Central memory CD8-positive, alpha-beta T cell (primary cell): ENCODE measurements at places on chromosomes 13 and 19.

- DNase-seq = no peak
These were observed 733 bp upstream of the CD320 start for GRCh38 chr19:8308891-8309291.

DNA sequence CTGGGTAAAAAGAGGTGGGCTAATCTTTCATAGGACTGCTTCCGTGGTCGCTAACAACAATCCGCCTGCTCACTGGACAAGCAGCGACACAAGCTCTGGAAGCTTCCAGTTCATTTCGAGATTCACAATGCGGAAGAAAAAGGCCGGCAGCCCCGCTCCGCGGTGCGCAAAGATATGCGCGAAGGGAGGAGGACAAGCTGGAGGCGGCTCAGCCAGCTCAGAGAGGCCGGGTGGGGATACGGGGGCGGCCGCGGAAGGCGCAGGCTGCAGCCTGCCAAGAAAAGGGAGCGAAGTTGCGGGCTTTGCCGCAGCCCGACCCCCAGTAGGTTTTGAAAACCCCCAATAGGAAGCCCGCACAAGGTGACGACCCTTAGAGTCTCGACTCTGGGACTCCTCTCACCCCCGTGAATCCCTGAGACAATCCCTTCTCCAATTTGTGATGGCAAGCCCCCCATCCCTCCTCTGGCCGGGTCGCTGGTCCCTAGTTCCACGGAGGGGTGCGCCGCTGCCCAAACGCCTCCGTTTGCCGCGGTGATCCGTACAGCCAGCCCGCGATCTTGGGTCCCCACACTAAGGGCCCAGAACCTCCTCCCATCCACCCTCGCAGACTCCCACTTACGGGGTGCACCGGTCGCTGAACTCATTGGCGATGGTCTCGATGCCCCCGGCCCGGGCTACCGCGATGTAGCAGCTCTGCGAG lies 697 bp downstream of the HSPH1 start:
- peak; percentile 37 for DNase-seq

DNA sequence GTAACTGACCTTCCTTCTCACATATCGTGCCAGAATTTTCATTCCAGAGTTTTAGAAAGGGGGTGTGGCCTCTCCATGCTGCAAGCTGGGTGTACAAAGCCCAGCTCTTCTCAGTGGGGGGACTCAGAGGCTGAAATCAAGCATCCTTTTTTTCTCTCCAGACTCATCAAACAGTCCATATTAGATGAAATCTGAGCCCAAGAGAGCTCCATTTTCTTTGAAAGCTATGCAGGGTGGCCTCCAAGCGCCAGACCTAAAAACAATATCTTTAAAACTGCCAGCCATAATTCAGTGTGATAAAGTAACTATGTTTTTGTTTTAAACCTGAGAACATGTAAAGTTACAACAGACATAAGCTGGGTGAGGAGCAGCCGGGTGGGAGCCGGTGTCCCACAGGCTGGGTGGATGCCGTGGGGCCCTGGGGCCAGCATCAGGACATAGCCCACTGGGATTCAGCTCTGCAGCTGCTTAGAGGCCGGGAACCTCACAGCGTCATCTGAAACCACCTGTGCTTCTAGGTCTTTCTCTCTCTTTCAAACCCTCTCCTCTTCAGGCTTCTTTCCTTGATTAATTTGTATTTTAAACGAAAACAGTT lies 249.2 kb downstream of the ZNF536 start:
- no peak for DNase-seq

GRCh38 chr19:43315851-43316250 lies 37.6 kb upstream of the CD177 start:
- DNase-seq = no peak

GRCh38 chr13:21014139-21014501 lies 47.3 kb downstream of the LATS2 start:
- DNase-seq = no peak

DNA sequence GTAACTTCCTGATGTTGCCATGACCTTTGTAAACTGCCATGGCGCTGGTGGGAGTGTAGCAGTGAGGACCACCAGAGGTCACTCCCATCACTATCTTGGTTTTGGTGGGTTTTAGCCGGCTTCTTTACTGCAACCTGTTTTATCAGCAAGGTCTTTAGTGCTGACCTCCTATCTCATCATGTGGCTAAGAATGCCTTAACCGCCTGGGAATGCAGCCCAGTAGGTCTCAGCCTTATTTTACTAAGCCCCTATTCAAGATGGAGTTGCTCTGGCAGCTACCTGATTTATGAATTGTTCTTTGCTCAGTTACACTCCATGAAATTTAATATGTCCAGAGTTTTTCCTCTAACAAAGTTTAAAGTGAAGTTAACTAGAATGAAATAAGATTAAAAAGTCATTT lies 4.6 kb upstream of the EPS15L1 start:
- no peak for DNase-seq

DNA sequence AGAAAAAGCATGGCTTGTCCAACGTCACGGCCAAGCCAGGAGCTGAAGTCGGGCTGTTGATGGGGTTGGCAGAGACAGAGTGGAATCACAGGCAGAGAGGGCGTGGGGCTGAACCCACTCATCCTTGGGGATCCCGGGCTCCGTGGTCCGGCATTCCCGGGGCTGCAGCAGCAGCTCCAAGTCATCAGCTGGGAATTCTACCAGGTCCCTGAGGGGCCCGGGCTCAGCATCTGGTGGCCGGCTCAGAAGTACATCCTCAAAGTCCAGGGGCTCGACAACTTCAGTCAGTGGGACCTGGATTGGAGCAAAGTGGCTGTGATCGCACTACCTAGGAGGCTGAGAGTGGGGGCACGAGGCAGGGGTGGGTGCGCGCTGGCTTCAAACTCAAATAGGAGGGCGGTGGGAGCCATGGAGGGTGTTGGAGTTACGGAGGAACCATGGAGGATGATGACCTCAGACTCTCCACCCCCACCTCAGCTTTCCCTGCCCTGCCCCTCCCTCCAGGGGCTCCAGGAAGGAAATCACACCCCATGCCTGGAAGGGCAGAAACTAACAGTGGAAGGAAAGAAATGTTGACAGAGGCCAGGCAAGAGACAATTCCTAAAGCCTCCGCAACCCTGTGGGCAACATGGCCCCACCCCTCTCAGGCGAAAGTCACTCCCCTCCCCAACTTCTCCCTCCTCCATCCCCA lies 9.5 kb downstream of the DOCK6 start:
- no peak for DNase-seq

DNA sequence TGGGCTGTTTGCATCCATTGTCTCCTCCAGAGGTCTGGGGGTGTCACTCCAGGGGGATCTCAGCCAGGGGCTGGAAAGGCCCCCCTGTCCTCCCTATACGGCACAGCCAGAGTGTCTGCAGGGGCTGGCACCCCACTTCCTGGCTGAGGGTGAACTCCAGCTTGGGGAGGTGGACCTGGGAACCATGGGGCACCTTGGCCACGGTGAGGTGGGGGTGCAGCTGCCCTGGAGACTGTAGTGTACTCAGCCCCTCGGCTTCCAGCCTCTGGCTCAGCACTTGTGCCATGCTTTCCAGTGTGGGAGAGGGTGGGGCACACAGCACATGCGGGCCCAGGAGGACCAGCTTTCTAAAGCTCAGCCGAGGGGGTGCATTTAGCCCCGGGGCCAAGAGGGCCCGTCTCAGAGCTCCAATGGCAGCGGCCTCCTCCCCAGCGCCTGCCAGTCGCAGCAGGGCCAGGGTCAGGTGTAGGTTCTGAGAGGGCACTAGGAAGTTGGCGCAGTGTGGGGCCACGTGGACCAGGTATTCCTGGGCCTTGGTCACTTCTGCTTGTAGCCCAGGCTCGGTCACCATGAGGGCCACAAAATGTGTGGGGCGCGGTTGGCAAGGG lies 1.4 kb downstream of the LENG9 start:
- no peak for DNase-seq

DNA sequence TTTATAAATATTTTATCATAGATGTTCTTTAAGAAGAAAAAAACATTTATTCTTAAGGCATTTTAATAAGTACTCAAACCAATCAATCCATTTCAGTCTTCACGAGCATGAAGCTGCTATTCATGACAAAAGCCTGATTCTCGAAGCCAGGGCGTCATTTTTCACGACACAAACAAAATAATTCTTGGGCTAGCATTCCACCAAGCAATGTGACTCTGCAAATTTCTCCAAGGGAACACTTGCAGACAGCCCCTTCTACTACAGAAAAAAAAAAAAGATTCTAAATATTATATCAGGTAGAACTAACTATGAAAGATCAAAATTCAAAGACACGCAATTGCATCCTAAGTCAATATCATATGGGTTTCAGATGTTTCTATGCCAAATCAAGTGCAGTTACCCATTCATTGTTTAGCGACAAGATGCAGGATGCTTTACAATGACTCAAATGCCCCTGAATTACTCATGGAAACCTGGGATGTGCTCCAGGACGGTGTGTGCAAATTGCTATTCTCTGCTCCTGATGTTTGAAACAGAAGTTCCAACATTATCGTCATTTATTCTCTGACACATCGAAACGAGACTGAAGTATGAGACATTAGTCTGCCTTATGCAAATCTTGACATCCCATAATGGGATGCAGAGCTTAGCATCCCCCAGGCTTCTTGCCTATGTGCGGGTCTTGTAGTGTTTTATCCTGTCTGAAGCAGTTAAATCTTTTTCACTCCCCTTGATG lies 517.7 kb downstream of the MYO16 start:
- no peak for DNase-seq

DNA sequence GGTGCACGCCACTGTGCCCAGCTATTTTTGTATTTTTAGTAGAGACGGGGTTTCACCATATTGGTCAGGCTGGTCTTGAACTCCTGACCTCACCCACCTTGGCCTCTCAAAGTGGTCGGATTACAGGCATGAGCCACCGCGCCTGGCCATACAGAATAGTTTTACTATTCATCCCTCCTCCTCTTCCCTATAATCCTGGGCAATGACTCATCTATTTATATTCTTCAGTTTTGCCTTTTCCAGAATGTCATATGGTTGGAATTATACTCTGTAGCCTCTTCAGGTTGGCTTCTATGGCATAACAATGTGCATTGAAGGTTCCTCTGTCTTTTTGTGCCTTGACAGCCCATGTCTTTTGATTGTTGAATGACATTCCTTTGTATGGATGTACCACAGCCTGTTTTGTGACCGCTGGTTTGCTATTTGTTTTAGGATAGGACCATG lies 22.2 kb upstream of the LRP3 start:
- no peak for DNase-seq

DNA sequence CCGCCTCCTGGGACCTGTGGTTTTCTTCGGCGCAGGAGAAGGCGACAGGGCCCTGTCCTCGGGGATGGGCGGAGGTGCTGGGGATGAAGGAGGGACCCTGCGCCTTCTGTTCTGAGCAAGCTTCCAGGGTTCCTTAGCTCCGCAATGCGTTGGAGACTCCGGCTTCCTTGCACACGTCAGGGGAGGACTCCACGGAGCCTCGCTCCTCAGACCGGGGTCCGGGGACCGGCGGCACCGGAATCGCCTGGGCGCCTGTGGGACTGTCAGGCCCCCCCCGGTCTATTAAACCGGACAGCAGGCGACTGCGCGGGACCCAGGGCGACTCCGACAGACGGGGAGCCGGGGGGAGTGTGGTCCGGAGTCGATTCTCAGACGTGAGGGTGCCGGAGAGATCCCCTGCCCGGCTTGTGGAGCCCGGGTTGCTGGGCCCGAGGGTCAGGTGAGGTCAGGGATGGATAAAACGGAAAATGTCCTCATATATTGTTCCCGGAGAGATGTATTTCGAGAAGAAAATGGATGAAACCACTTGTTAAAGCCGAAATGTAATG lies 227.4 kb downstream of the TEX29 start:
- no peak for DNase-seq

DNA sequence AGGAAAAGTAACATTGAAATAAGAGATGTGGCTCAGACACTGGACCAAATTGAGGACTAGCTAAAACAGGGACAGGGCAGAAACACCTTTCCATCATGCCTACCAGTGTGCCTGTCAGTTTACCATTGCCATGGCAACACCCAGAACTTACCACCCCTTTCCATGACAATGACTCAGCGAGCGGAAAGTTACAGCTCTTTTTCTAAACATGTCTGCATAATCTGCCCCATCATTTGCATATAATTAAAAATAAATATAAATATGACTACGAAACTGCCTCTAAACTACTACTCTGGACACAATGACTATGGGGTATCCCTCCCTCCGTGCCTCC lies 96.0 kb downstream of the UBL3 start:
- DNase-seq = no peak

GRCh38 chr13:58181111-58181510 lies 549.6 kb downstream of the PCDH17 start:
- DNase-seq = no peak

GRCh38 chr19:19570571-19570970 lies 32.5 kb downstream of the CILP2 start:
- DNase-seq = no peak

DNA sequence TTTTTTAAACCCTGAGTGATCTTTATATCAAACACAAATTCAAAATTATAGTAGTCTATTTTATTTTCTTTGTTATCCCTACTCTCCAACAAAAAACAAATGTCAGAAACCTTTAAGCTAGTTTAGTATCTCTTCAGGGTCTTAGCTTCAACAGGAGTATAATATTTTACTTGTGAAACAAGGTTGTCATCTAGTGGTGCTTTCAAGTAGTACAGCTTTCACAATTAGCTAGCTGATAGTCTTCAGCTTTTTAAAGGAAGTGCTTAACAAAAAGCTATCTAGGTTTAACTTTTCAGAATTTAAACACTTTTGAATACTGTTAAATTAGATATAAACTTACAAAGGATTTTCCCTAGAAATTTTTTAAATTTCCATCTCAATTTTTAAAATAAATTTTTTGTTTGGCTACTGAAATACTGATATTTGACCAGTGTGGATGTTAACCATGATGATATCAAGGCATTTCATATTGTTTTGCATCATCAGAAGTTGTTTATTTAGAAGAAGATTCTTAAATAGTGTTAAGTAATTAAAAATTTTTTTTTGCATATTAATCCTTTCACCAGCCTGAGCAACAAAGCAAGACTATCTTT lies 34.2 kb downstream of the TDRD3 start:
- no peak for DNase-seq

DNA sequence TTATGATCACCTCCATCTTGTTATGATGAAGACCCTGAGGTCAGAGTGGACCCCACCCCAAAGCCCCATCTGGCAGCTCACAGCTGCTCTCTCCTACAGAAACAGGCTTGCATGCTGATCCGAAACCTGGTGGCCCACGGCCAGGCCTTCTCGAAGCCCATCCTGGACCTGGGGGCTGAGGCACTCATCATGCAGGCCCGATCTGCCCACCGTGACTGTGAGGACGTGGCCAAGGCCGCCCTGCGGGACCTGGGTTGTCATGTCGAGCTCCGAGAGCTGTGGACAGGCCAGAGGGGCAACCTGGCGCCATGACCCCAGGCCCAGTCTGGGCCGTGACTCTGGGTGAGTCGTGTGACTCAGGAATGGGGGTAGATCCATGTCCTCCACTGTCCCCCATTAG lies 6.5 kb upstream of the SLC25A42 start:
- DNase-seq = no peak

- DNase-seq = no peak
These were observed 774 bp downstream of the SLC25A15 start for GRCh38 chr13:40790154-40790616.

GRCh38 chr19:3225169-3225485 lies 666 bp downstream of the CELF5 start:
- no peak for DNase-seq

GRCh38 chr13:80151016-80151415 lies 189.9 kb downstream of the SPRY2 start:
- no peak for DNase-seq
